T-helper 17 cell (primary cell): ENCODE measurements at places on chromosomes 13 and 19.

GRCh38 chr13:38900188-38900587 lies 90.4 kb downstream of the STOML3 start:
- no peak for DNase-seq

GRCh38 chr13:87661471-87661870 lies 9.7 kb upstream of the SLITRK5 start:
- DNase-seq = no peak

GRCh38 chr13:50732712-50733111 lies 110.8 kb downstream of the DLEU7 start:
- DNase-seq = no peak

DNA sequence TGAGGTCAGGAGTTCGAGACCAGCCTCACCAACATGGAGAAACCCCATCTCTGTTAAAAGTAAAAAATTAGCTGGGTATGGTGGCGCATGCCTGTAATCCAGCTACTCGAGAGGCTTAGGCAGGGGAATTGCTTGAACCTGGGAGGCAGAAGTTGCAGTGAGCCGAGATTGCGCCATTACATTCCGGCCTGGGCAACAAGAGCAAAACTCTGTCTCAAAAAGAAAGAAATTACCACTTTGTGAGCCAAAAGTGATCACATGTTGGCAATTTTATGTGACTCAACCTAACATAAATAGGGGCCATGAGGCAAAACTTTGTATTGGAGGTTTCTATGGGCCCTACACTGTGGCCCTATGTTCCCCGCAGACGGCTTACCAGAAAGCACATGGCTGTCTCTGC lies 72.2 kb downstream of the MAP4K1 start:
- no peak for DNase-seq

- no peak for DNase-seq
Observed at GRCh38 chr13:104318121-104318520, 1251.9 kb upstream of the SLC10A2 start.

DNA sequence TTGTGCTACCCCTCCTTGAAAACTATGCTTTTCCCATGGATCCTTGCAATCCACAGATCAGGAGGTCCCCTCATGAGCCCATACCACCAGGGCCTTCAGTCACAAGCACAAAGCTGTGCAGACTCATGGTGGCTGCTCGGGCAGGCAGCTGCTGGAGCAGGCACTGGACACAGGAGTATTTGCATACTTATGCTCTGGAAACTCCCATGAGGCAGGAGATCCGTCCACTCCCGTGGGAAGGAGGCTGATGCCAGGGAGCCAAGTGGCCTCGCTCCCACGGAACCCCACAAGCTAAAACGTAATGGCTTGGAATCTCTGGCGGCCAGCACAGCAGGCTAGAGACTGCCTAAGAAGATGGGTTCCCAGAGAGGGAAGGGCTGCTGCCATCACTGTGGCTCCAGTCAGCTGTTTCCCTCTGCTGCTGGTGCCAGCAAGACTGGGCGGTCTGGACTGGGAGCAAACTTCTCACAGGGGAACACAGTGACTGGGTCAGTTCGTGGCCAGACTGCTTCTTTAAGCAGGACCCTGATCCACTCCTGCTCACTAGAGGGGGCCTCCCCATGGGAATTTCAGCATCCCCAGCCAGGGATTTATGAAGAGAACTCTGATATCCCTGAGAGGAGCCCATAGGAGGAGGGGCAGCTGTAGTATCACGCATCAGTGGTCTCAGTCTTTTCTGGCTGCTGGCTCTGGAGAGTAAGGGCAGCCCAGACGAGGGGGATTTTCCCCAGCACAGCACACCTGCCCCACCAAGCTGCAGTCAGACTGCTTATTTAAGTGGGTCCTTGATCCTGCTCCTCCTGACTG lies 370.3 kb upstream of the ATXN8OS start:
- DNase-seq = no peak

GRCh38 chr13:49693191-49693733 lies 2.0 kb upstream of the EBPL start:
- DNase-seq = no peak

- no peak for DNase-seq
Observed at GRCh38 chr19:16976446-16976845, 50.2 kb downstream of the CPAMD8 start.

- DNase-seq = no peak
Observed at GRCh38 chr13:110479648-110480047, 81.9 kb downstream of the RAB20 start.

DNA sequence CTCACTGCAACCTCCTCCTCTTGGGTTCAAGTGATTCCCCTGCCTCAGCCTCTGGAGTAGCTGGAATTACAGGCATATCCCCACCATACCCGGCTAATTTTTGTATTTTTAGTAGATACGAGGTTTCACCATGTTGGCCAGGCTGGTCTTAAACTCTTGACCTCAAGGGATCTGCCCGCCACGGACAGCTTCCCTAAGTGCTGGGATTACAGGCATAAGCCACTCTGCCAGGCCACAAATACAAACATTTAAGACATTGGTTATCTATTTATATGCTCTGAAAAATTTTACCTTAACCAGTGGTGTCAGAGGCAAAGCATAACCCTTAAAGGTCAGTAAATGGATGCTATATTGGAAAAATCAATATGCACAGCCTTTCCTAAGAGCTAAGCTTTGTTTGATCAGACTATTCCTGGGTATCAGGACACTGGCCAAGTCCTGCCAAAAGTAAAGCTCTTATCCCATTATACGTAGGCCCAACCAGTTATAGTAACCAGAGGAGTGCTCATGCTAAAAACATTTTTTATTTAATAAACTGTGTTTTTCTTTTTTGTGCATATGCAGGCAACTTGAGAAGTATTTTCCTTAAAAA lies 56.4 kb upstream of the STARD13 start:
- no peak for DNase-seq

DNA sequence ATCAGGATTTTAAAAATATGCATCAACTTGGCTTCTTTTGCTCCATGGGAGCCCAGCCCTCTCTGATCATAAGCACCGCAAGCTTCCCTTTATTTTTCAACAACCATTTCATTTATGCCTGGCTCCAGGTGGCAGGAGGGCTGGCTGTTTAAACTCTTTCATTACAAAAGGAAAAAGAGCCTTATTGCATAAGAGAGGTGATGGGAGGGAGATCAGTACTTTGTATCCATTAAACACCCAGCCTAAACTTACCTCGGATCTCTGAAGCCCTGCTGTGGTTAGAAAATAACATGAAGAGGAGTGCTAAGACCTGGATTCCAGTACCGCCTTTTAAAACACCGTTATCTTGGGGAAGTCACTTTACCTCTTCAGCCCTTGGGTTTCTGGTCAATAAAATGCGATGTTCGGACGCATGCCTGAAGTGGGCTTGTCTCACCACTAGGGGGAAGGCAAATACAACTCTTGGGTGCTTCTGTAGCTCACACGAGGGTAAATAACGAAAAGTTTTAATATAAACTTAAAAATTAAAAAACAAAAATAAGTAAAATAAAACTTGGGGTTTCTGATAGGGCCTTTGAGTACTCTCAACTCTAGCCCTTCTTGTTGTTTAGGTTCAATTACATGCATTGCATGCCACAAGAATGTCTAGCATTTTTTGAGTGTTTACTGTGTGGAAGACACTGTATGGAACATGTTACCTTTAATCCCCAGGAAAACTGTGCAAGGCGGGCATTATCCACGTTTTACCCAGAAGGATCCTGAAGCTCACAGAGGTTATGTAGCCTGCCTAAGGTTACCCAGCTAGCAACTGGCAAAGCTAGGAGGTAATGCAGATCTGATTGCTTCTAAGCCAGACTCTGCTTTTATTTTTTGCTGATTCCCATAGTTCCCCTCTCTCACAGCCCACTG lies 240.3 kb downstream of the LMO7 start:
- peak; percentile 23 for DNase-seq

- DNase-seq = no peak
Observed at GRCh38 chr19:29771708-29772414, 39.9 kb upstream of the CCNE1 start.

DNA sequence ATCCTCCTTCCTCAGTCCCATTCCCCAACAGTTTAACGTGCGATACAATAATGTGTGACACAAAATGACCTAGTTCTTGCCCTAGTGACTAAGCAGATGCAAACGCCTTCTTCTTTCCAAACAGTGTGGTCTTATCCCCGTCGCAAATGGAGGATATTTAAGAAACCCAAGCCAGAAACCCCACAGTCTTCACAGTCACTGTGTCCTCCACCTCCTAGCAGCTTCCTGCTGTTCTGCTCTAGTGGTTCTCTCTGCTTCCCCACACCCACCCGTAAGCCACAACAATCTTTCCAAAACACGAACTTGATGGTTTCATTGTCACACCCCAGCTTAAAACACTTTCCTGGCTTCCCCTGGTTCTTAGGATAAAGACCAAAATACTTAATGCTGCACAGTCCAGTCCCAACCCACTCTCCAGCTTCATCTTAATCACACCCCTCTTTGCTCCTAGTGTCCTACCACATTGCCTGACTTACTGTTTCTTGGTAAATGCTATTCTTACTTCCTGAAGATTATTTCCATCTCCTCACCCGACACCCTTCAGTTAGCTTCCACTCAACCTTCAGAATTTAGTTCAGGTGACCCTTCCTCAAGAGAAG lies 32.3 kb downstream of the ITM2B start:
- DNase-seq = no peak

- DNase-seq = no peak
Observed at GRCh38 chr13:103039183-103039582, 27.0 kb downstream of the SLC10A2 start.
